Posterior cingulate gyrus (tissue), 11 donors: ENCODE measurements at places on chromosomes 11 and 22.

DNA sequence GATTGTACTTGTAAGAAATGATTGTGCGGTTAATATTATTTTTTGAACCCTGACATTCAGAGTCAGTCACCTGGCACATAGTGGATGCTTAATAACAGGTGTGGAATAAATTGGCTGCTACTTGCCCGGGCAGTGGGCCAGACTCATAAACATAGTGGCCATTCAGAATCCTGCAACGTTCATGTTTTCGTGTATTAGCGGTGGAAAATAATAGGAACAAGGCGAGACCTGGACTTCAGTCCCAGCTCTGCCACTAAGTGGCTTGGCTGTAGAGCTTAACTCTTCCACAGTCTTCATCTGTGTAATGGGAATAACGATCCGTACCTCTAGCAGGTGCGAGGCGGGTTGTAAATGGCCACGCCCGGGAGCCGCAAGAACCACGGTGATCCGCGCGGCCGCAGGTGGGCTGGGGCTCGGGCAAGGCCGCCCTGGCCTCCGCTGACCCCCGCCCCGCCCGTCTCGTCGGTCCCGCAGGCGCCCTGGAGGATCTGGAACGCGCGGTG is 761 bp upstream of the TMEM25 start:
- no peak for DNase-seq

GRCh38 chr11:35678471-35678870 is 15.9 kb downstream of the TRIM44 start:
- DNase-seq = no peak

GRCh38 chr11:59556115-59556916 is 45.0 kb downstream of the OR4D9 start:
- peak; percentile 60 for DNase-seq

GRCh38 chr11:62850911-62851806 is 11.8 kb upstream of the WDR74 start:
- no peak for DNase-seq

GRCh38 chr11:36817336-36817965 is 219.4 kb upstream of the RAG2 start:
- DNase-seq = no peak

- DNase-seq = no peak
These were observed 38.5 kb downstream of the TTC17 start for GRCh38 chr11:43397251-43397650.

DNA sequence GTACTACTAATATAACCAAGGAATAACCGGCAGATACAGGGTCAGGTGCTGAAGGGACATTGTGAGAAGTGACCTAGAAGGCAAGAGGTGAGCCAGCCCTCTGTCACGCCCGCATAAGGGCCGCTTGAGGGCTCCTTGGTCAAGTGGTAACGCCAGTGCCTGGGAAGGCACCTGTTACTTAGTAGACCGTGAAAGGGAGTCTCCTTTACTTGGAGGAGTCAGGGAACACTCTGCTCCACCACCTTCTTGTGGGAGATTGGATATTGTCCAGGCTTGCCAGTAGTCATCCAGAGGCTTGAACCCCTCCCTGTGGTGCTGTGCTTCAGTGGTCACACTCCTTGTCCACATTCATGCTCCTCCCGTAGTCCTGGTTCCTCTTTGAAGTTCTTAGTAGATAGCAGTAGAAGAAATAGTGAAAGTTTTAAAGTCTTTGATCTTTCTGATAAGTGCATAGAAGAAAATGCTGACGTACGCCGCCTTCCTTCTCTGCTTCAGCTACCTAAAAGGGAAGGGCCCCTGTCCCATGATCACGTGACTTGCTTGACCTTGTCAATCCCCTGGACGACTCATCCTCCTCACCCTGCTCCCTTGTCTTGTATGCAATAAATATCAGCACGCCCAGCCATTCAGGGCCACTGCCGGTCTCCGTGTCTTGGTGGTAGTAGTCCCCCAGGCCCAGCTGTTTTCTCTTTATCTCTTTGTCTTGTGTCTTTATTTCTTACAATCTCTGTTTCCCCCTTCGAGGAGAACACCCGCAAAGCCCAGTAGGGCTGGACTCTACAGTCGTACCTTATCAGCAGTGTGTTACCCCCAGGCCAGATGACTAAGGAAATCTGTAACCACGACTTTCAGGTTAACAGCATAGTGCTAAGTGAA is 6.1 kb downstream of the NUP50 start:
- no peak for DNase-seq

- DNase-seq = no peak
These were observed 60.5 kb downstream of the METTL15 start for GRCh38 chr11:28168718-28169117.

DNA sequence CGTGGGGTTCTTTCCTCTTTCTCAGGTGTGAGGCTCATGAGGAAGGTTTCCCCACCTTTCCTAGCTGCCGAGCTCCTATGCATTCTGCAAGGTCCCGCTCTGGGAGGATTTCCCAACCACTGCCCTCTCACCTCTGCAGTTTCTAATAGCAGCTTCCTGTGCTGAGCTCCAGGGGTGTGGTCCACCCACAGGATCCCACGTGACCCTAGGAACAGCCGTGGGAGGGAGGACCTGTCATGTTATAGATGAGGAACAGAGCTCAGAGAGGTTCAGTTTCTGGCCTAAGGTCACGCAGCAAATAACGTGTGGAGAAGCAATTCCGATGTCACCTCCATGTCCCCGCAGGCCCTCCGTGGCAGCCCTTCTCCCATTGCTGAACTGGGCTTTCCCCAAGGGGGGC is 38.5 kb downstream of the FLRT1 start:
- no peak for DNase-seq

DNA sequence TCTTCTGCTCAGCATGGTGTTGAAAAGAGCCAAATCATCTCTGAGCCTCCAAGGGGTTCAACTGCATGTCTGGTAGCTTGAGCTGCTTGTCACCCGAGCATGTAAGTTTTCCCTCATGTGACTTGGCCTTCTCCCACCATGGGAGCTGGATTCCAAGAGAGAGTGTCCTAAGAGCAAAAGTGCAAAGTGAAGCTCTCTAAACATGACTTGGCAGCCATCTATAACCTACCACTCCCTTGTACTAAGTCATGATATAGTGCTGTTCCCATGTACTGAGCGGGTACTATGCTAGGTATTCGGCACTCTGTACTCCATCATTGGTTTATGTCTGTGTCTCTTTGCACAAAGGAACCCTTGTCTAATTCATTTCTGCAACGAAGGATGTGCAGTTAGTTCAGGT is 19.1 kb downstream of the SEZ6L start:
- DNase-seq = no peak

- no peak for DNase-seq
These were observed 52.2 kb downstream of the BMAL1 start for GRCh38 chr11:13329670-13330356.

GRCh38 chr11:57903441-57904123 is 120.1 kb upstream of the OR9Q1 start:
- peak; percentile 45 for DNase-seq

GRCh38 chr22:19798003-19798665 is 37.6 kb downstream of the TBX1 start:
- no peak for DNase-seq

- DNase-seq = peak; percentile 84
These were observed 14.0 kb downstream of the PSMD13 start for GRCh38 chr11:250740-251299.

- DNase-seq = no peak
These were observed 19.6 kb downstream of the VPS37C start for GRCh38 chr11:61141601-61142028.

- DNase-seq = no peak
These were observed 26.2 kb upstream of the SLC37A2 start for GRCh38 chr11:125036933-125037332.

DNA sequence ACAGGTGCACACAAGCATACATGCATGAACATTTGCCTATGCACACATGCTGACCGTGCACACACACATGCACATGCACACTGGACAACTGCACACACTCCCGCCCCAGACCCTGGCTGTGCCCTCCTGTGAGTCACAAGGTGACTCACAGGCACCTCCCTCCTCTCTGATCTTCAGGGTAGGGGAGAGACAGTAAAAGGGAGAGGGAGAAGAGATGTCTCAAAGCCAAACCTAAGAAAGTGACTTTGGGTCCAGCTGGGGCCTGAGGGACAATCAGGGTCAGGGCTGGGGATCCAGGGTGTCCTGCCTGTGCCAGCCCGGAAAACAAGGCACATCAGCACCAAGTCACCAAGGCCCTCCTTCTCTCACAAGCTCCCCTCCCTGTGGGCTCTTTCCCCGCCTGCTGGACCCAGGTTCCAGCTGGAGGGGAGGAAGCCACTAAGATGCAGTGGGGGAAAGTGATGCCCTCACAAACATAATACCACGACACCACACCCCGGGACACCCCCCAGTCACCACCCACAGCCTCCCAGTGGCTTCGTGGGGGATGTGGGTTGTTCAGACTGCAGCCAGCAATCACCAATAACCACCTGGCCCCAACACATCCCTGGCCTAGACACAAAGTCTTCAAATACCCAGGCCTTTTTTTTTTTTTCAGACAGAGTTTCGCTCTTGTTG is 39.3 kb downstream of the PDGFB start:
- DNase-seq = no peak

GRCh38 chr11:125404811-125405790 is 91.0 kb downstream of the FEZ1 start:
- DNase-seq = peak; percentile 96

DNA sequence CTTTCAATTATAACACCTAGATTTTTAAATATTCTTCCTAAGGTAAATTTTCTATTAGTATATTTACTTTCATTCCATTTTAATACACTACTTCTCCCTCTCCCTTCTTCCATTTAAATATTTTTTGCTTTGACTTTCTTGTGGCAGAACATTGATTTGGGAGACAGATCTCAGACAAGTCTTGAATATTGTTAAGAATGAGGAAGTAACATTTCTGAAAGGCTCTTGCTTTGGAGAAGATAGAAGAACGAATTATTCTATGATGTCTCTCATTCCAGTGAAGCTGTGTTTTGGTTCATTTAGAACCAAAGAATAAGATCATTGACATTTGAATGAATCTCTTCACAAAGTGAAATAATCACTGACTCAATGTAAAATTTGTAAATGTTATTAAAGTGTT is 2.4 kb downstream of the IPO7 start:
- DNase-seq = no peak

GRCh38 chr22:42716649-42717127 is 4.0 kb downstream of the A4GALT start:
- DNase-seq = no peak

DNA sequence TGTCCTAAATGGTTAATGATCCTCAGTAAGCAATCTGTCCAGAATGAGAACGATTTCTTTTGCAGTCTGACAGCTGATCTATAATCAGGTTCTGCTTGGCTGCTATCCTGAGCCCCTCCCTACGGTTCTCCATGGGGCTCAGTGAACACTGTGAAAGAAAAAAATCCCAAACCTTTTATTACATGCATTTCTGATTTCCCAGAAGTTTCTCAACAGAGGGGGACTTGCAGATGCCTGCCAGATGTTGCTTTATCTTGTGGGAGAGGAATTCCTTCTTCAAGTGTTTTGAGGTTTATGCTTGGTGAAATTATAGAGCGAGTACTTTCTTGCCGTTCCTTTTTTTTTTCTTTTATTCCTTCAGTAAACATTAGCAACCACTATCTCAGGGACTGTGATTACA is 531.9 kb upstream of the ISX start:
- no peak for DNase-seq

DNA sequence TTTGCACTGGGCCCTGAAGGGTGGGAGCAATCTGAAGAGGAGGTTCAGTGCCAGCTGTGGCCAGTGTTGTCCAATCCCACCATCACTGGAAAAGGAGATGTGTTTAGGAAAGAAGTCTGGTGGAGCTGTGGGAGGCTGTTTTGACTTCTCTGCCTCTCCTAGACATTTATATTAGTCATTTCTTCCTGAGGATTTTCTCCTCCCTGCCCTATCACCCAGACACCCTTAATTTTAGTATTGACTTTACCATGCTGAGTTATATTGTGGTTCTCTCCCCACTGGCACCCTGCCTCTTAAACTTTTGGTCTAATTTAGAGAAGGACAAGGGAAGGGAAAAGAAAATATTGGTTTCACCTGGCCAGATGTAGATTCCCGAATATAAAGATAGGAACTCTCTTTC is 159.1 kb downstream of the WNT11 start:
- no peak for DNase-seq

DNA sequence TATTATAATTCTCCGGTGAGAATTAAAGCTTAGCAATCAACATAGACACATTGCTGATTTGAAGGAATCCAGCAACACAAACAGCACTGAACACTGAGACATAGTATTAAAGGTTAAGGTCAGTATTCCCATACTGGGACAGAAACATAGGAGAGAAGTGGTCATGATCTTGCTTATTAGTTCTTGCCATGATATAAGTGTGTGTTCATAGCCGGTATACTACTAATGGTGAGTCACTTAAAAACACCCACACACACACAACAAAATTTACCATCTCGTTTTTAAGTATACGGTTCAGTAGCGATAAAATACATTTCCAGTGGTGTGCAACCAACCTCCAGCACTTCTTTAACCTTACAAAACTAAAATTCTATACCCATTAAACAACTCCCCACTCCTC is 96.3 kb downstream of the C11orf65 start:
- no peak for DNase-seq

DNA sequence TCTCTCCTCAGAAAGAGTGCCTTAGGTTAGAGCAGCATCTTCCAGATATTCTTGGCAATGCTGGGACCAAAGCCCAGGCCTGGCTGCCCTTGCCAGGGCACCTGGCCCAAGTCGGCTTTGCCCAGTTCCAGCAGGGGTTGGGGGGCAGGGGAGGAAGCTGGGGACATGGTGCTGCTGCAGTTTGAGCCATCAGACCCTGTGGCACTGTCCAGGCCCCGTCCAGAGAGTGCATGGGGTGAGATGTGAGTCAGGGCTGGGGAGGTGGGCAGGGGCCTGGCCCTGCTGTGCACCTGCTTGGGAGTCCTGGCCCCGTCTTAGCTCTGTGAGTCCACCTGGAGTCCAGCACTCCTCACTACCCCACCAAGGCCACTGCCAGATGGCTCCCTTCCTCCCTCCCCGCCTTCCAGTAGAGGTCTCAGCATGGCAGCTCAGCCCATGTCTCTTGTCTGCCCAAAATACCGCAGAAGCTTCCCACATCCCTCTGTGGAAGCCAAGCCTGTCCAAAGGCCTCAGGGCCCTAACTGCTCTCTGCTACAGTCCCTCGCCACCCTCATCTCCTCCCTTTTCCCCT is 16.6 kb downstream of the DERL3 start:
- DNase-seq = no peak

DNA sequence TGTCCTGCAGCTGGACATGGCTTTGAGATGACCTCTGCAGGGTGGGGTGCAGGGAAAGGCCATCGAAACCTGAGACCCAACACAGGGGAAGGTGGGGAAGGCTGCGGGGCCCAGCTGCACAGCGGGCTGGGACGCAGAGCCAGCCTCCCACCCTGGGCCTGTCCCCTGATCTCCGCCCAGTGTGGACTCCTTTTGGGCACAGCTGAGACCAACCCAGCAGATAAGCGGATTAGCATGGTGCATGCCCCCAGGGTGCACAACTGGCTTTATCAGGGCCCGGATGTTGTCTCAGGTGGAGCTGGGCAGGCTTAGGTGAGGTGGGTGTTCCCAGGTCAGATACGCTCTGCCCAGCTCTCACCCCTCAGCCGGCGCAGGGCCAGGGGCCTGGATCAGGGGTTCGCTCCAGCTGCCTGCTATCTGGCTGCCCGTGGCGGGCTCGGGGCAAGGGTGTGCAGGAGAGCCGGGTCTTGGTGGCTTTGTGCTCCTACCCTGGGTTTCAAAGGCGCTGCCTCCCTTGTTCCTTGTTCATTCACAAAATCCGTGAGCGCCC is 28.1 kb upstream of the MUC5AC start:
- no peak for DNase-seq
